Hematopoietic multipotent progenitor cell treated with erythropoietin and hydrocortisone succinate and interleukin-3 and kit ligand, for 17 days (in vitro differentiated cells): ENCODE measurements at places on chromosomes 3 and 15.
A peak's percentile ranks its signal among the peaks of the same experiment; 100 is the strongest.

DNA sequence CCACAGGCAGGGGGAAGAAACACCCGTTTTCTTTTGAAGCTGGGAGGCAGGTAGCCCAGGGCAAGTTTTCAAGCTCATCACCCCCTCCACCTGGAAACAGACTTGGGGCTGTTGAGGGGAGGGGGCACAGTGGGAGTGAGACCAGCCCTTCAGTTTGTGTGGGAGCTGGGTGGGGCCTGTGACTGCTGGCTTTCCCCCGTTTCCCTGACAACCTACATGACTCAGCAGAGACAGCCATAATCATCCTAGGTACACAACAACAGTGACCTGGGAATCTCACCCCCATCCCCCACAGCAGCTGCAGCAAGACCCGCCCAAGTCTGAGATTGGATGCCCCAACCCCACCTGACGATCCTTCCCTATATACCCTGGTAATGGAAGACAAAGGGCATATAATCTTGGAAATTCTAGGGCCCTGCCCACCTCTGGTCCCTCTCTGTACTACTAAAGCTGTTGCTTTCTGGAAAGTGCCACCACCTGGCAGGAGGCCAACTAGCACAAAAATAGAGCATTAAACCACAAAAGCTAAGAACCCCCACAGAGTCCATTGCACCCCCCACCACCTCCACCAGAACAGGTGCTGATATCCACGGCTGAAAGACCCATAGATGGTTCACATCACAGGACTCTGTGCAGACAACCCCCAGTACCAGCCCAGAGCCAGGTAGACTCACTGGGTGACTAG is 422.2 kb upstream of the SGO1 start:
- no peak for DNase-seq

- DNase-seq = peak; percentile 61
These were observed 780 bp upstream of the ACAD9 start for GRCh38 chr3:128878556-128879124.

- no peak for DNase-seq
These were observed 12.5 kb downstream of the ST3GAL6 start for GRCh38 chr3:98775459-98776139.

GRCh38 chr3:174862101-174862500 is 3.0 kb downstream of the NAALADL2 start:
- DNase-seq = no peak

DNA sequence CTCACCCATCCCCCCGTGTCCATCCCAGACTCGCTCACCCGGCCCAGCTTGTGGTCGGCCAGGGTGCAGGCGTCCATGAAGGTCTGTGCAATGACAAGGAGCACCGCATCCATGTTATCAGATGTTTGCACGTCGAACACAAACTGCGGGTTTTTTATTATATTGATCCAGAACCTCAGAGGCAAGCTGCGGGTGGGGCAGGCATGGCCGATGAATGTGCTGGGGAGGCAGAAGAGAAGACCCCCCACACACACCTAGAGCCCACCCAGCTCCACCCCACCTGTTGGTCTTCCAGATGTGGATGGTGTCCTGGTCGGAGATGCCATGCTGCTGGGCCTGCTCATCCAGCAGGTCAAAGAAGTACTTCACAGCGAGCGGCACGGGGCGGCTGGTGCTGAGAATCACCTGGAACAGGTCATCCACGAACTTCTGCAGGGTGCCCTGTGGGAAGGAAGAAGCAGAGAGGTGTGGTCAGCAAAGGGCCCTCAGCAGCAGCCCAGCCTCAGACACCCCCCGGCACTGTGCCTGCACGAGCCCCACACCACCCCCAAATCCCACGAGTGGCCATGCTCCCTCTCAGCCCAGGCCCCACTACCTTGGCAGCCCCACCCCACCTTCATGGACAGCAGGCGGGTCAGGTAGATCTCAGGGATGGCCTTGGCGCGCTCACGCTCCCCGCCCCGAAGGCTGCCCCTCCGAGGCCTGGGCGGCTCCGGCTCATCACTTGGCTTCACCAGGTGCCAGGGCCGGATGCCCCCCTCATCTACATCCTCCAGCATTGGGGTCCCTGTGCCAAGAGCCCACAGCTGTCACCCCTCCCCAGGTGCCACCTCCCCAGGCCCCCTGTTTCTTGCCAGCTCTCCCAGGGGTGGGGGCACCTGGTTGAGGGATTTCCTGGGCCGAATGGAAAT is 20.3 kb downstream of the PLXNB1 start:
- no peak for DNase-seq

DNA sequence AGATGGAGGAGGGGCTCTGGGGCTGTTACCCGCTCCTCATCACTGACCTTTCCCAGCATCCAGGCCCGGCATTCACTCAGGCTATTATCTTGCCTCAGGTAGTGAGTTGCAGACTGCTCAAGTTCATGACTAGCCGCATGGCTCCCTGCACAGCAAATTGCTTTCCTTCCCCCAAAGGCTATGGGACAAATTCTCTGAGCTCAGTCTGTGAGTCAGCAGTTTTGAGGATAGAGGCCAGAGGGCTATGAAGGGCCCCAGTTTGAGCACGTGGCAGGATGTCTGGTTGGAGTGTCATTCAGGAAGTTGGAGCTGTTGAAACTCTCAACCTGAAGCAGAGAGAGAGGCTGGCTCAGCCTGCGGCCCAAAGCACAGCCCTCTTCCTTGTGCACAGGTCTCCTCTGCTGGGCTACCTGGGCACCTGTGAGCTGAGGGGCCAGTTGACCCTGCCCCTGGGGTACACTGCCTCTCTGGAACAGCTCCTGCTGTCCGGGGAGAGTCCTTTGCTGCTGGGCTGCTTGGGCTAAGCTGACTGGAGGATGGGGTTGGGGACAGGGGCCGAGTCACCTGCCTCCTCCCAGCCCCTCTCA is 7.9 kb downstream of the FAH start:
- DNase-seq = peak; percentile 69

DNA sequence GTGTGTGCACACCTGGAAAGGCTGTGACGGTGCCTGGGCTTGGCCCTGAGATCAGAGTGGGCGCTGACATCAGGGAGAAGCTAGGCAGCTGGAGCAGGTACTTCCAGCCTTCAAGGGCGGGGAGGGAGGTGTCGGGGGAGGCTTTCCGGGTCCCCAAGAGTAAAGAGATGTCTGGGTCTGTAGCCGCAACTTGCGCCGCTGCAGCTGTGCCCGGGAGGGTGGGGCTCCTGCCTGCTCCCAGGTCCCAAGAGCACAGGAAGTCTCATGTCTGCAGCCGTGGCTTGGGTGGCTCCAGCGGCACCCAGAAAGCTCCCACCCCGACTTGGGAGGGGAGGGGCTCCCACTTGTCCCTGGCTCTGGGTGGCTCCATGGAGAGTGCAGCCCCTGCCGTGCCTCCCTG is 103.2 kb upstream of the BNIP2 start:
- DNase-seq = no peak

- DNase-seq = no peak
These were observed 61.5 kb upstream of the MEF2A start for GRCh38 chr15:99504071-99504822.

GRCh38 chr3:133761605-133762484 is 15.7 kb downstream of the TF start:
- DNase-seq = no peak

DNA sequence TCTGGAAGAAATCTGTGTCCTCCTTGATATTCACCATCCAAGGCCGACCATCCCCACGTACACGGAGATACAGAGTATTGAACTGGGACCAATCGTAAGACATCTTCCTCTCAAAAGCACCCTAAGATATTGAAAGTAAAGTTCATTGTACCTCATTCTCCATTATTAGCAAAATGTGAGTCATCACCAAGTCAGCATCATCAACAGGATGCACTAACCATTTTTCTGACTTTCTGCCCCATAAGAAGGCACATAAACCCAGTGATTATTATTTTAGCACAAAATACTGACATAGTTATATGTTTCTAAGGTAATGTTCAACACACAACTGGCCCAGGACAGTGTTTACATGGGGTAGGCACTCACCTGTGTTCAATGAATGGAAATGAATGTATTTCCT is 7.4 kb downstream of the NDUFAF1 start:
- no peak for DNase-seq

DNA sequence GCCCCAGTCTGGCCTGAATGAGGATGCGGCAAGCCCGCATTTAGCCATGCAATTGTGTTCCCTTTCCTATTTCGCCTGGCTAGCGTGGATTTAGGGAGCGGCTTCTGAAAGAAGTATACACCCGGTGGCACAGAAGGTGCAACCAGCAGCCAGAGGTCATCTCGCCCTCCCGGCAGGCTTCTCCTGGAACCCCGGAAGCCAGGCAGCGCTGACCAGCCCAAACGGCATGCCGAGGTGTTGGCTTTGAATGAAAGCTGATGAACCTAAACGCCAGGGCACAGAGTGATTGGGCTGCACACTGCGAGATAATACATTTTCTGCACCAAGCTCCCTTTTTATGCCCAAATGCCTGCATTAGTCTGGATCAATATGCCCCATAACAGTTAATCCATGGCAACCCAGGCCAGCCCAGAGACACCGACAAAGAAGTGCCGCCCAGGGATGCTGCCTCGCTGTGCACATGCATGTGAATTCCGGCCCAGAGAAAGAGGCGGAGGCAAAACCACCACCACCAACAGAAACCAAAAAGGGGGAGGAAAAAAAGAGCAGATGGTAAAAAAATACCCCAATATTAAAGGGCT is 1.4 kb downstream of the SRGAP3 start:
- no peak for DNase-seq

- DNase-seq = no peak
These were observed 10.2 kb upstream of the TGFBR2 start for GRCh38 chr3:30596152-30596551.

DNA sequence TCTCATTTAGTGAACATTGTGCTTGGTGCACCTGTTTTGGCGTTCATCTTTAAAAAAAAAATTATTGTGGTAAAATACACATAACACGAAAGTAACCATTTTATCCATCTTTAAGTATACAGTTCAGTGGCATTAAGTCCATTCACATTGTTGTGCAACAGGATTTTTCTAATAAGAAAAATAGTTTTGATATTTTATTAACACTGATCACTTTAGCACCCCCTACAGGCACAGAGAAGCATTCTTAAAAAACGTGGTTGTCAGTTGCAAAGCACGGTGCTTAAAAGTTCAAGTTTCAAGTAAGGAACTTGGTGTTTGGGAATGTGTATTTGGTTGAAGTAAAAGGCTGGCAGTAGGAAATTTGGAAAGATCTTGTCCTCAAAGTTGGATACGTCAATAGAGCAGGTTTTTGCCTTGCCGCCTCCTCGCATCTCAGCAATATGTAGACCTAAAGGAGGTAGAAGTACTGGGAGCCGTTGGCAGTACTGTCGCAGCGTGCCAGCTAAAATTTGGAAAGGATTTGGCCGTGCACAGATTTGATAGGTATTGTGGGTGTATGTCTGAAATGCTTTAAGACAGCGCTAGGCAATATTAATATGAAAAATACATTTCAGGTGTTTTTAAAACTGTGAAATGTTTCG is 110.4 kb downstream of the LRRC28 start:
- DNase-seq = no peak

DNA sequence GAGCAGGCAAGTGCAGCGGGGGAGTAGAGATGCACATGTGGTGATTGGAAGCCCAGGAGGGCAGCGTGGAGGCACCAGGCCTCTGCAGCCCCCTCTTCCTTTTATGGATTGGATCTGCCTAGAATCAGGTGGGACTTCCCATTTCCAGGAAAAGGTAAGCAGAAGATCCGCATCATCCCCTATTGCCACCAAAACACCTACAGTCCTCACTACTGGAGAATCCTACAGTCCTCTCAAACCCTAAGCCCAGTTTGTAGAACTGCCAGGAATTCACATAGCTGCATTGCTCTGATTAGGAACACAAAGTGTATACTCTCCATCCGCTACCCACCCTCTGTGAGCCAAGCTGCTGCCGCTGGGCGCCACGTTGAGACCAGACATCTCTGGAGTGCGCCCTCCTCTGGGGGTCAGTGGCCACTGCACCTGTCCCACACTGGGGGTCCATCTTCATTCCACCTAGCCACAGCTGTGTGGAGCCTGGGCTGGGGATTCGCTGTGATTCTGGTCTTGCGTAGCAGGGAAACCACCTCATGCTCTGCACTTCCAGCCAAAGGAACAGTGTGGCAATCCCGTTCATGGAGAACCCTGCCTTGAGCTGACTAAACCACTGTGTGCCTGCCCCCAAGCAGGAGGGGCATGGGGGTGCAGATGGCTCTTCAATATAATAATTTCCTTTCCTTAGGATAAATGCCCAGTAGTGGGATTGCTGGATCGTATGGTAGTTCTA is 88.9 kb upstream of the PTX3 start:
- no peak for DNase-seq

DNA sequence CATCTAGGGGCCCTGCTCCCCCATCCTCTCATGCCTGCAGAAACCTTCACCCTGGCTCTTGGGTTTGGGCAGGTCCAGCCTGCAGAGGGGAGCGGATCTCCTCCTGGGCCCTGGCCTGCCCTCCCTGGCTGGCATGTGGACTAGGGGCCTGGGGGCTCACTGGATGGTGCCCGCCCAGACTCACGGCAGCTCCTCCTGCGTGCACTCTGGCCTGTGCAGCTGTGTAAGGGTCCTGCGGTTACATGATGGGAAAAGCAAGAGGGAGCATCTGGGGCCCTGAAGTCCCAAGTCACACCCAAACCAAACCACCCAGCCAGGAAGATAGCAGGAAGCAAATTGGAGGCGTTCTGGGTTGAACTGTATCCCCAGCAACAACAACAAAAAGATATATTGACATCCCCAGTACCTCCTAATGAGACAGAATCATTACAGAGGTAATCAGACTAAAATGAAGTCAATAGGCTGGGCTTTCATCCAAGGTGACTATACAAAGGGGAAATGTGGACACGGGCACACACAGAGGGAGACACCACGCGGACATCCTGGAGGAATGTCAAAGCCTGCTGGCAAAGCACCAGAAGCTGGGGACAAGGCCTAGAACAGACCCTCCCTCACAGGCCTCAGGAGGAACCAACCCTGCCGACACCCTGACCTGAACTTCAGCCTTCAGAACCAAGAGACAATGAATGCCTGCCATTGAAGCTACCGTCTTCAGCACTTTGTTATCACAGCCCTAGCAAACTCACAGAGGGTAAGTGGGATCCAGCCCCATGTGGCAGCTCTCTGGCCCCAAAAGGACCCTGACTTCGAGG is 10.4 kb upstream of the CLK3 start:
- peak; percentile 26 for DNase-seq

- peak; percentile 52 for DNase-seq
These were observed 17.1 kb downstream of the CTXND1 start for GRCh38 chr15:80234883-80235282.

DNA sequence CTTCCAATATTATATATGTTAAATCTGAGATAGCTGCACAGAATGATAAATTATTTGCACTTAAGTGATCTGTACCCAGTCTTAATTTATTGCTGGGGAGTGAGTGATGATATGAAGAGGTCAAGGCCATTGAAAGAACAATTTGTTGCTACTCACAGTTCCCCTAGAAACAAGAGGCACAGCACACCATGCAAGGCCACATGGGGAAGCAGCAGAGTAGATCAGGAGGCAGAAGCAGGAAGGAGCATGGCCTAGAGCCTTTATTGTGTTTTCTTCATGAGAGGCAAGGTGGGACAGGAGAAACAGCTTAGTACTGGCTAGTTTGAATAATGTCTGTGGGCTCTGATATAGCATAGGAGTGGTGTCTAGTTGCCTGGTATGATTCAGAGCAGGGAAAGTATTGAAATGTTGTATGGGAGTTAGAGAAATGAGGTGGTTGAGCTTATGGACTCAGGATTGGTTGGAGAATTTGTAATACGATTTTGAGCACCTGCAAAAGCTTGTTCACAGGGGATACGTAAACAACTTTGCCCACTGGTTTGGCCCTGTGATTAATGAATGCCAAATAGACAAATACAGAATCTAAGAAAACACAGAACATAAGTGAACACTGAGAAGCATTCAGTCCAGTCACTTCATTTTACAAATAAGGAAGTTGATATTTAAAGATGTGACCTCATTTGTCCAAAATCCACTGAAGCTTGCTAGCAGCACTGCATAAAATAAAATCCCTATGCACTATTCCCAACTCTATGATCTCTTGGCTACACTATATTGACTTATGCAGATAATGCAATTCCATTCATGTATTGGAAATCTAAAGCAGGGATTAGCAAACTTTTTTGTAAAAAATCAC is 71.7 kb downstream of the TMCO5A start:
- no peak for DNase-seq
